GM23338 (cell line): ENCODE measurements at places on chromosomes 3 and 15. TPM values are rescaled to one million over a fixed set of nuclear protein-coding genes. Genes with fewer than 3 reads are reported as not detected.
A peak's percentile ranks its signal among the peaks of the same experiment; 100 is the strongest.

Gene CCR1
- 0.12 TPM in 1 of 2 replicates, not detected in the other for polyA plus RNA-seq

Gene CAPN3
- polyA plus RNA-seq: 0.37 and 0.84 TPM in 2 replicates

GRCh38 chr15:50358845-50359244, 3.8 kb upstream of the GABPB1 start:
- DNase-seq: peak; percentile 61

DNA sequence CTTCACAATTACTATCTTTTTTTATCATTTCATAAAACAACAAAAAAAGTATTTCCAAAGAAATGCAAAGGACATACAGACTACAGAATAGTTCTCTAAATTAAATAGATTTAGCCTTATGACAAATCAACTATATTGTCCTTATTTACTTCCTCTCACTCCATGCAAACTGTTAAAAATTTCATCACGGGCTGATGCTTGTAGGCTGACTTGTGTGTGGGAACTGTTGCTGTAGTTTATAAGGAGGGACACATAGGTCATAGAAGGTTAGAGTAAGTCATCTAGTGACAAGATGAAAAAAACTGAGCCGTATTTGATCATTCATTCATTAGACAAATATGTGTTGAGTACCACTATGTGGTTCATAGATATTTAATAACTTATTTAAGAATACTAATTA, 232.5 kb upstream of the TBL1XR1 start:
- no peak for DNase-seq

Gene IL17RD
- polyA plus RNA-seq: 10.7 and 11.9 TPM in 2 replicates

Gene SPTBN5
- polyA plus RNA-seq: 0.31 and 0.57 TPM in 2 replicates

Gene SNX22
- polyA plus RNA-seq: 3.7 TPM in 2 replicates

DNA sequence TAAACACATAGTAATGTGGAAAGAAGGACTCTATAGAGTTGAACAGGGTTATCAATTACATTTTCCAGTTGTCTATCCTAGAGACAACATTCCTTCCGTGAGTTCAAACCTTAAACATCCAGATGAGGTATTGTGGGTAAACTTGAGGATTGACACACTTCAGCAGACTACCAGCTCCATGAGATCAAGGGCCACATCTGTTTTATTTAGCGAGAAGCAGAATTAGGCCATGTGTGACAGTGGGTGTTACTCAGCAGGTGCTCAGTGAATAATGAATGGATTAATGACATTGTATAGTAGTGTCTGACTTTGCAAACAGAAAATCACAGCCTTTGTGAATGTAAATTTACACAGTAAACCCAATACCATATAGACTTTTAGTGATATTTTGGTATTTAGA, 941.1 kb upstream of the CFAP20DC start:
- DNase-seq: no peak

DNA sequence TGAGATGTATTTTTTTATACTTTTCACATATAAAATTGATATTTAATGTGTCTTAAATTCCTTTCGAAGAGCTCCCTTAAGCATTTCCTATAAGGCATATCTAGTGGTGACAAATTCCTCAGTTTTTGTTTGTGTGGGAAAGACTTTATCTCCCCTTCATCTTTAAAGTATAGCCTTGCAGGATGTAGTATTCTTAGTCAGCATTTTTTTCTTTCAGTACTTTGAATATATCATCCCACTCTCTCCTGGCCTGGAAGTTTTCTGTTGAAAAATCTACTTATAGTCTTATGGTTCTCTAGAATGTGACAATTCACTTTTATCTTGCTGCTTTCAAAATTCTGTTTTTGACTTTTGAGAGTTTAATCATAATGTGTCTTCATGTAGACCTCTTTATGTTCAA, 95.2 kb downstream of the EDEM1 start:
- no peak for DNase-seq
